IgD-negative memory B cell (primary cell): ENCODE measurements at places on chromosomes 3 and 15. TPM values are rescaled to one million over a fixed set of nuclear protein-coding genes. Genes with fewer than 3 reads are reported as not detected.

Gene LSAMP
- 0.94 TPM for polyA plus RNA-seq

Gene GP9
- polyA plus RNA-seq: 4.3 TPM

Gene CHSY1
- polyA plus RNA-seq: 1.1 TPM

Gene CFAP92
- polyA plus RNA-seq: not detected

Gene TMEM212
- polyA plus RNA-seq: not detected

Gene PFKFB4
- 1.5 TPM for polyA plus RNA-seq

Gene MIX23
- polyA plus RNA-seq: 9.1 TPM

Gene ERC2
- not detected for polyA plus RNA-seq

Gene SLC28A2
- not detected for polyA plus RNA-seq

Gene WDR53
- 16.2 TPM for polyA plus RNA-seq

Gene KCNAB1
- 0.26 TPM for polyA plus RNA-seq

Gene CD86
- 85.1 TPM for polyA plus RNA-seq

Gene FBXO40
- 0.18 TPM for polyA plus RNA-seq

Gene RPS27L
- 147 TPM for polyA plus RNA-seq

Gene SPG21
- polyA plus RNA-seq: 137 TPM

Gene EEF1AKMT4
- 3.2 TPM for polyA plus RNA-seq

Gene CELF6
- 0.19 TPM for polyA plus RNA-seq

Gene EPHB3
- polyA plus RNA-seq: not detected

Gene THSD4
- not detected for polyA plus RNA-seq

Gene INKA1
- polyA plus RNA-seq: 35.5 TPM

Gene ST3GAL6
- polyA plus RNA-seq: not detected

Gene ITIH1
- polyA plus RNA-seq: not detected

Gene CKMT1B
- polyA plus RNA-seq: not detected

Gene TRPM1
- not detected for polyA plus RNA-seq

Gene OSBPL10
- 126 TPM for polyA plus RNA-seq

Gene GBE1
- 8.7 TPM for polyA plus RNA-seq

Gene UBA5
- 38.6 TPM for polyA plus RNA-seq

Gene KLHL40
- polyA plus RNA-seq: not detected

Gene GOLGA8J
- not detected for polyA plus RNA-seq

Gene PDCD7
- 13.4 TPM for polyA plus RNA-seq

Gene ITPKA
- polyA plus RNA-seq: not detected

Gene CYB561D2
- polyA plus RNA-seq: 63.3 TPM

Gene CFAP91
- not detected for polyA plus RNA-seq

Gene CYP19A1
- polyA plus RNA-seq: not detected

Gene ALDH1A3
- polyA plus RNA-seq: not detected

Gene ARPP21
- polyA plus RNA-seq: not detected

Gene OSTN
- not detected for polyA plus RNA-seq
